Activated CD4-positive, CD25-positive, alpha-beta regulatory T cell treated with anti-CD3 and anti-CD28 coated beads, Interleukin-2, amount 50 U/mL, for 24 hours (primary cell): ENCODE measurements at places on chromosomes 7 and 10.
A peak's percentile ranks its signal among the peaks of the same experiment; 100 is the strongest.

DNA sequence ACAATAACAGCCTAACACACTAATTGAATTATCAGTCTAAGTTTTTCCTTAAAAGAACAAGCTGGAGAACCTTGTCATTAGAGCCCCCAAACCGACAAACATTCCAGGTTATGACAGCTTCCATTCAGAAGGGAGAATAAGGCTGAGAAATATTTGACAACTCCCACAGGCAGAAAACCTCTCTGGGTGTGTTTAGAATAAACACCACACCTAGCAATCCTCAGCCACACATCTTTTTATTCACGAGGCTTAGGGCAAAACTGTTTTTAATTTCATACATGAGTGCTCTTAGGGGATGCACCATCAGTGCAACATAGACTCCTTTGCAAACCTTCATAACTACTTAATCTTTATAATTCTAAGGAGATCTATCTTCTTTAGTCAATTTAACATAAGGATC is 24.2 kb downstream of the STN1 start:
- ATAC-seq, result no peak

- no peak for ATAC-seq
Measured at GRCh38 chr7:44646921-44647636, 40.7 kb downstream of the OGDH start.

DNA sequence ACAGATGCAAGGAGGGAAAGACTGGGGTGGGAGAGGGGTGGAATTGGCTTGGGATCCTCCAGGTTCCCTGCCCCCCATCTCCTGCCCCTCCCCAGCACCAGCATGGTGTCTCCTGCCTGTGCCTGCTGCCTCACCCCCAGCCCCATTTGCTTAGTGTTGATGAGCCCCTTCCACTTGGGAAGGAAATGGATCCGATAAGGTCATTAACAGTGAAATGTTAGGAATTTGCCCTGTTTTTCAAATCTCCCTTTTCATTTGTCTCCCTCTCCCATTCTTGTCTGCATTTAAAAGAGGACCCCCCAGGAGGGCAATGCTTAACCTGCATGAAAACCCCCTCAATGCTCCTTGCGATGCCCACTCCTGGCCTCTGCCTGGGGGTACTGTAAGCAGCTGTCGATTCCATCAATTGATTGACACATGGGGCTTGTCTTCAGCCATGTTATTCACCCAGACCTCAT is 51.5 kb downstream of the HK1 start:
- ATAC-seq, result no peak

- ATAC-seq, result no peak
Measured at GRCh38 chr10:71889388-71889987, 38.4 kb upstream of the PSAP start.

GRCh38 chr7:5394264-5395105 is 29.1 kb downstream of the TNRC18 start:
- ATAC-seq, result no peak

GRCh38 chr7:108290459-108291151 is 160.4 kb upstream of the LAMB4 start:
- no peak for ATAC-seq

- no peak for ATAC-seq
Measured at GRCh38 chr10:48442090-48442808, 135.8 kb downstream of the MAPK8 start.

DNA sequence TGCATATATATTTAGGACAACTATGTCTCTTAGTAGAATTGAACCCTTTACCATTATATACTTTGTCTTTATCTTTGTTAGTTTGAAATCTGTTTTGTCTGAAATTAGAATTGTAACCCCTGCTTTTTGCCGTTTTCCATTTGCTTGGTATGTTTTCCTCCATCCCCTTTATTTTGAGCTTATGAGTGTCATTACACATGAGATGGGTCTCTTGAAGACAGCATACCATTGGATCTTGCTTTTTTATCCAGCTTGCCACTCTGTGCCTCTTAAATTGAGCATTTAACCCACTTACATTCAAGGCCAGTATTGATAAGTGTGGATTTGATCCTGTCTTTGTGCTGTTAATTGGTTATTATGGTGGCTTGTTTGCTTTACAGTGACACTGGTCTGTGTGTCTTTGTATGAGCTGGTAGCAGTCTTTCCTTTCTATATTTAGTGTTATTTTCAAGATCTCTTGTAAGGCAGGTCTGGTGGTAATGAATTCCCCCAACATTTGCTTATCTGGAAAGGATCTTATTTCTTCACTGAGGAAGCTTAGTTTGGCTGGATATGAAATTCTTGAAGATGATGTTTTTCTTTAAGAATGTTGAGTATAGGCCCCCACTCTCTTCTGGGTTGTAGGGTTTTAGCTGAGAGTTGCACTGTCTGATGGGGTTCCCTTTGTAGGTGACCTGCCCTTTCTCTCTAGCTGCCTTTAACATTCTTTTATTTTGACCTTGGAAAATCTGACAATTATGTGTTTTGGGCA is 149.5 kb downstream of the AHR start:
- ATAC-seq, result no peak

- peak; percentile 51 for ATAC-seq
Measured at GRCh38 chr10:97534746-97535367, 36.1 kb downstream of the UBTD1 start.

DNA sequence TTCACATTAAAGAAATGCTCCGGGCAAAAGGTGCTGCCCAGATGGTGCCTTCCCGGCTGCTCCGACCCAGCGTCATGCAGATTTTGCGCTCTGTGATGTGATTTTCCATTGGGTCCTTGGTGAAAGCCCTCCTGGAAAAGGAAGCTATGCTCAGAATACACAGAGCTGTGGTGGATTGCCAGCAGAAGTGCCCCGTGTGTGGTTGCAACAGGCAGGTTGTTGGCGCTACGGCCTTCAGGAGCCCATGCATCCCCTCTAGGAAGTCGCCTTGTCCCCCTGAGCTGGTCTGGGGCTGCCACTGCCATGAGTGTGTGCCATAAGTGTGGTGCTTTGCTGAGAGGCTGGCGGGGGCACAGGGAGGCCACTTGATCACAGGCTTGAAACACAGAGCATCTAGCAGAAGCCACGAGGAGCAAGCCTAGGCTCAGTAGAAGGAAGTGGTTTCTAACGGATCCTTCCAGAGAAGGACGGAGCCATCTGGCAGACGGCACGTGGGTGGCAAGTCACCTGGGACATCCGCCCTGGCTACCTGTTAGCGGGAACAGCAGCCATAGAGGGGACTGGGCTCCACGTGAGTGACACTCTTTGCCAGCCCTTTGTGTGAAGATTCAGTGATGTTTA is 210.9 kb downstream of the CUX1 start:
- ATAC-seq, result no peak

- ATAC-seq, result no peak
Measured at GRCh38 chr7:135761751-135762488, 13.3 kb upstream of the FAM180A start.

DNA sequence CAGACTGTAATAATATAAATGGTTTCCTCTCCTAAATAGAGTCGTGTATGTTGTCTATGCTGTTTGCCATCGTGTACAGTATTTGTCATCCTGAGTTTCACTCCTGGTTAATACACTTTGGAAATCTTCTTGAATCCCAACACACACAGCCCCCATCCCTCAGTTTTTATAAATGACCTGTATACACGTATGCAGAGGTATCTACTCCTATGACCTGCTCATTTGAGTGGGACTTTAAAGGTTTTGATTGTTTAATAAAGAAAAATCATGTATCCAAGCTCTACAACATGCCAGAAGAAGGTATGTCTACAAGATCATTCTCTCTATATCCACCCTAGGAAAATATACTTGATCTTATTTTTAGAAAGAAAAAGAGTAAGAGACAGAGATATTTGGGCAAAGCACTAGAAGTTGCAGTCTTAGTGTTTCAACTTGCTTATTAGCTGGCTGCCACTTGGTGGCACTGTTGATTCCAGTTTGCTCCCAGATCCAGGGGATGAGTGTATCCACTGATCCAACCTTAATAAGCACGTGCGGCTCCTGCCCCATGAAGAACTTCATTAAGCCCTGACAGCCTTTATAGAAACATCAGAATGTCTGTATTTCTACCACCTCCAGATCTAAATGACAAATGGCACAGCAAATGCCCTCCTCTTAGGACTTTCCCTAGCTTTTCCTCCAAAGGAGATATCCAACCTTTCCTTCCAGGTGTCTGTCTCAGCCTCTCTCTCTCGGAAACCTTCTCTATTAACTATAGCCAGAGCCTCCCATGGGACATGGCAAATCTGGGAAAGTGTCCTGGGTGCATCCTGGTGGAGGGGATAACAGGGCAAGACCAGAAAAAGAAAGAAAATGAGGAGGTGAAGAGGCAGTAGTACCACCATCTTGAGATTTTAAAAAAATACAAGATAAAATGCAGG is 181.6 kb upstream of the NEBL start:
- ATAC-seq, result peak; percentile 38

DNA sequence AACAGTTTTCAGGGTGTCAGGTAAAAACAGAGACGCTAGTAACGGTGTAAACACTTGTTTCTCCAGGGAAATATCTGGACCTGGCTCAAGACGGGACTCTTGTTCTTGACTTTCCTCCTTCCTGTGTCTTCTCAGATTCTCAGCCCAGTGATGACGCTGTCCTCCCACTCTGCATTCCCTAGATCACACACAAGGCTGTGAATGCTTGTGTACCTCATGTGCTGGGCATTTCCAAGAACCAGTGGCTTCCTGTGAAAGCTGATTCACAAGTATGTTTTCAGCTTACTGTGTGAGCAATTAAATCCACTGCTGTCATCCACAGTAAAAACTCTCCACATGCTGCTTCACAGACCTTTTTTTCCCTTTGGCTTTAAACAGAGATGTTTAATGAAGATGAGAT is 193.8 kb upstream of the DPP6 start:
- ATAC-seq, result no peak

GRCh38 chr7:38283809-38284208 is 10.4 kb upstream of the TARP start:
- no peak for ATAC-seq

- ATAC-seq, result peak; percentile 97
Measured at GRCh38 chr10:70363971-70364771, 18.3 kb downstream of the LRRC20 start.

GRCh38 chr10:133475821-133476640 is 22.3 kb downstream of the SCART1 start:
- peak; percentile 60 for ATAC-seq

GRCh38 chr10:128575761-128576160 is 449.5 kb upstream of the MKI67 start:
- no peak for ATAC-seq

DNA sequence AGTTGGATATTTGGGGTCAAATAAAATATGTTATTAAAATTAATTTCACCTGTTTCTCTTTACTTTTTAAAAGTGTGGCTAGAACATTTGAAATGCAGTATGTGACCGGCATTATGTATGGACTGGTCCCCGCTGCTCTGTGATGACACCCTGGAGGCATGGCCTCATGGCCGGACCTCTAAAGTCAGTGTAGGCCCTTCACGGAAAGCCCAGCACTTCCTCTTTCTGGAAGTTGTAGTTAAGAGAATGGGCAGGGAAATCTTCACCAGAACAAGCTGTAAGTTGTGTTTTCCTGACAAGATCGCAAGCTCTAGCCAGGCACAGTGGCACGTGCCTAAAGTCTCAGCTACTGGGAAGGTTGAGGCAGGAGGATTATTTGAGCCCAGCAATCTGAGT is 38.3 kb upstream of the SRGN start:
- no peak for ATAC-seq

DNA sequence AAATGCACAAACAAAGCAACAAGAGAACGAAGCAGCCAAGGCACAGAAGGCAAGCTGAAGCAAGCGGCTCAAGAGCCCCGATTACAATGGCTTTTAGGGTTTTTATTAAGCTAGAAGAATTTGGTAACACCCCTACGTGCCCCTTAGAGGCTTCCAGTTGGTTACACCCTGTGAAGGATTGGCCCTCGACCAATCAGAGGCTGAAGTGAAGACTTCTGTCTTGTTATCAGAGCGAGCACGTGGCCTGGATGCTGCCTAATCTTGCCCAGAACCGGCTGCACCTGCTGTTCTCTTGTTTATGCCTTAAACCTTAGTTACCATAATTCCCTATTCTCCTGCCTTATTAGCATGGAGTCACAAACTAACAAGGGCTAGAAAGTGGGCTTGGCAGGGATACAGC is 21.4 kb downstream of the KCNK18 start:
- no peak for ATAC-seq

GRCh38 chr7:101555269-101555920 is 73.7 kb downstream of the MYL10 start:
- no peak for ATAC-seq

DNA sequence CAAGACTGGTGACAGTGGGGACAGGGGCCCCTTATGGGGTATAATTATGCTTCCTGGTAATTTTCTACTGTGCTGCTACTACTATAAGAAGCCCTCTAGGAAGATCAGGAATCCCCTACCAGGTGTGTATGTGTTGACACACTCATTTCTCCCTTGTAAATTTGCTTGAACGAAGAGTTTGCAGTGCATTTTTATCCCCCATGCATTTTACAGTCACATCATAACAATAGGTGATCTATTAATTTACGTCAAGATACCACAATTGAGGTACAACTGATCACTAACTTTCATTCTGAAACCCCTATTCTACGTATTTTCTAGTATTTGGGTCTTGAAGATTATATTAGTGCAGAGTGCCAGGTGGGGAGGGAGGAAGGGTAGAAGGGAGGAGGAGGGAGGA is 252.2 kb downstream of the NSUN6 start:
- no peak for ATAC-seq

DNA sequence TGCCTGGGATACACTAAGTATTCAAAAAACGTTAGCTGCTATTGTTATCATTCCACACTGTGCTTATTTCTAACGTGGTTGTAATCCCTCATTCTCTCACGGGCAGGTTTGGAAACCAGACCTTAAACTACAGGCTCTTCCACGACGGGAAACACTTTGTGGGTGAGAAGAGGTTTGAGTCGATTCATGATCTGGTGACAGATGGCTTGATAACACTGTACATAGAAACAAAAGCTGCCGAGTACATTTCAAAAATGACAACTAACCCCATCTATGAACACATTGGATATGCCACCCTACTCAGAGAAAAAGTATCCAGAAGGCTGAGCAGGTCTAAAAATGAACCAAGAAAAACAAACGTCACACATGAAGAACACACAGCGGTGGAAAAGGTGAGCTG is 163.2 kb upstream of the PRR15 start:
- ATAC-seq, result no peak

- no peak for ATAC-seq
Measured at GRCh38 chr10:5658871-5659618, 7.3 kb downstream of the ASB13 start.

- no peak for ATAC-seq
Measured at GRCh38 chr7:158055726-158056510, 531.7 kb downstream of the PTPRN2 start.

GRCh38 chr10:853017-853416 is 78.5 kb downstream of the LARP4B start:
- no peak for ATAC-seq

GRCh38 chr7:142608630-142609428 is 140.4 kb upstream of the PRSS1 start:
- no peak for ATAC-seq

GRCh38 chr10:60008816-60009215 is 102.5 kb upstream of the CCDC6 start:
- no peak for ATAC-seq

DNA sequence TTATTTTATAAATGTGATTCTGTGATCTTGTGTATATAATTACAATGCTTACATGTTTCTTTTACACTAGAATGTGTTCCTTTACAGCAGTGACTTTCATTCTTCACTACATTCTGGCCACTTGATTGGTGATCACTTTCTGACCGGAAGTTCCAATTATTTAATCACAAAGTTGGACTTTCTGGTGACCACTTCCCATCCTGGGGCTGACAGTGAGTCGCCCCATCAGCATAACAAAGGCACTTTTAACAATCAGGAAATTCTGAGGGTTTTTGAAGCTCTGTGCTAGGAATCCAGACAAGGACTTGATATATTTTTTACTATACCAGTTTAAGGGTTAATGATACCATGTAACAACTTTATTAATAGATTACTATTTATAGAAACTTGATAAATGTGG is 282.3 kb upstream of the KAT6B start:
- ATAC-seq, result no peak
